ENCODE measurements at places on chromosomes 12 and 14. TPM values are rescaled to one million over a fixed set of nuclear protein-coding genes. Genes with fewer than 3 reads are reported as not detected.

DNA sequence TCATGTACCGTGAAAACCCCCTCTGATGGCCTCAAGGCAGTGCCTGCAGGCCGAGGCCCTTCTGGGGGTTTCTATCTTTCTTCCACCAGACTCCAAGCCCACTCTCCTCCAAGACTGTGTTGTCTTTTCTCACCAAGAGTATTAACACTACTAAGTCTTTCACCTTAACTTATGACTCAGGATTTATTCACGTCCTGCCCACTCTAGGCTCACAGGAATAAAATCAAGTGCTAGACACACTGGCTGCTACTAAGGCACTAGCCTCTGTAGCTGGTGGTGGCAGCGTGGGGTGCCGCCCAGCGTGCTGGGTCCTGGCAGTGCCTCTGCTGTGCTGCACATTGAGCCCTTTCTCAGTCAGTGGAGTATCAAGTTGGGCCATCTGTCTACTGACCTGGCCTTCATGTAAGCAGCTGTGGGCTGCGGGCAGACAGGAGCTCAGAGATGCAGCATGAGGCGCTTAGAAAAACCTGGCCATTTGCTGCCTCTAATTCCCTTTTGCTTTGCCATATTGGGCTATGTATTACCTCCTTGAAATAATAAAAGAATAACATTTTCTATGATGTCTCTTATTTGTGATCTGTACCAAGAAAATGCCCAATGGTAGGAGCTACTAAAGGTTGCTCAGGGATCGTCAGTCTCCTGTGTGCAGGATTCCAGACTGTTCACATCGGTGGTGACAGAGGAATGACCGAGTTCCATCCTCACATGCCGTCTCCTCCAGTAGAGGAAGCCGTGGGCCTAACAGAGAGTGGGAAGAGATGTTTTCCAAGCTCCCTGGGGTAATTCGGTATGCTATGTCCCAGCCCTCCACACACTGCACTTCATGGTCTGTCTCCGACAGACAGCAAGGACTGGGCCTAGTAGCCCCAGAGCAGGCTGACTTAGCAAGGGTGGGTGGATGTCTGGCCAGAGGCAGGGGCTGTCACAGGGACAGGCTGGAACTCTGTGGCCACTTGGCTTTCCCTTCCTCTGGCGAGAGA, 39.9 kb downstream of the MAX start:
- DNase-seq: peak; percentile 4

- peak; percentile 52 for DNase-seq
Measured at GRCh38 chr12:22046090-22046967, at the start of gene CMAS. TSS of gene CMAS (plus strand) at chr12:22046218. CDS start at chr12:22046304, 86 bp downstream.

DNA sequence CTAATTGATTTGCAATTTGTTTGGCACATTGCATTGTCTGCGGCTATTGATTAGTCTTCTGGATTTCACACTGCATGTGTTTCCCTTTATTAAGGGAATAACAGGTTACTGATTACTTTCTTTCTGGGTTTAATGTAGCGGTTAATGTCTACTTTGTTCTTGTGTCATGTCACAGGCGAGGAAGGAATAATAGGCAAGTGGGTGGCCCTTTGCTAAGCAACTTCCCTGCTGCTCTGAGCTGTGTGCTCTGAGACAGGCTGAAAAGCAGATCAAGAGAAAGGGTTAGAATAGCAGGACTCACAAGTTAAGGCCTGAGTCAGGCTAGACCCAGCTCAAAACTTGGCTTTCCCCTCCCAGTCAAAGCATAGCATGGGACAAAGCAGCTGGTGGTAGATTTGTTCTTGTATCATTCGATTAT, 77.2 kb downstream of the NKX2-1 start:
- no peak for DNase-seq

GRCh38 chr14:50350975-50351374, 38.9 kb downstream of the DMAC2L start:
- peak; percentile 71 for DNase-seq

- DNase-seq: no peak
Measured at GRCh38 chr14:36663404-36664321, 2.0 kb downstream of the PAX9 start.

RNASE3 gene
- total RNA-seq: not detected

TAS2R50 gene
- 0.60 TPM for total RNA-seq

CCDC197 gene
- not detected for total RNA-seq

All from astrocyte (in vitro differentiated cells and primary cell).